ENCODE measurements at places on chromosomes 3 and 15.

GRCh38 chr3:46429250-46429649 is 22.2 kb downstream of the CCRL2 start:
- DNase-seq: no peak

DNA sequence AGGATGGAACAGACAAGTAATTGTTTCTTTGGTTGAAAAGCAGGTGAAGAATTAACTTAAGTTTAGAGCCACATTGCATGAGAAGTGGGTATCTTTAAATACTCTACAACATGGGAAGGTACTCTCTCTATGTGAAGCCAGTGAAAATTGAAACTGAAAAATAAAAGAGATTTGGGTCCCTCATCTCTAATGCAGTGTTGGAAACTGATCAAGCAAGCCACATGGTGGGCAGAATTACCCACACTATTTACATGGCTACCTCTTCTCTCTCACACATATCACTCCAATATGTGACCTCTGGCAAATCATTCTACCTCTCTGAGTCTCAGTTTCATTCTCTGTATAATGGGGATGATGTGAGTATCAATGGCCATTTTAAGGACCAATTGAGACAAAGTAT is 339.0 kb downstream of the IL5RA start:
- no peak for DNase-seq

DNA sequence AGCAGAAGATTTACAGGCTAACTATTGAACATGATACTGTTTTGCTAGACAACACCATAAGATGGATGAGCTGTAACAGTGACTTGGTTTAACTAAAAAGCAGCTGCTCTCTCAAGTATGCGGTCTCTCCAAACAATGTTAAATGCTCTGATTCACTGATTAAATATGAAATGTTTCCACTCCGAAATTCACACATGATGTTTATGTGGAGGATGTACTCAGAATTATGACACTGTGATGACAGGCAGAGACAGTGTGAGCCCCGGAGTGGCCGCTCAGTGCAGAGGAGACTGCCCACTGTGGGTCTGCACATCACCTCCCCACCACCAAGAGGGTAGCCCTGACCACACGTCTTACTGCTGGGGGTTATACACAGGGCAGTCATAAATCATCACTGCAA is 83.9 kb upstream of the MEX3B start:
- peak; percentile 79 for DNase-seq

GRCh38 chr3:47283193-47283537 is 421 bp downstream of the KLHL18 start:
- DNase-seq: no peak

DNA sequence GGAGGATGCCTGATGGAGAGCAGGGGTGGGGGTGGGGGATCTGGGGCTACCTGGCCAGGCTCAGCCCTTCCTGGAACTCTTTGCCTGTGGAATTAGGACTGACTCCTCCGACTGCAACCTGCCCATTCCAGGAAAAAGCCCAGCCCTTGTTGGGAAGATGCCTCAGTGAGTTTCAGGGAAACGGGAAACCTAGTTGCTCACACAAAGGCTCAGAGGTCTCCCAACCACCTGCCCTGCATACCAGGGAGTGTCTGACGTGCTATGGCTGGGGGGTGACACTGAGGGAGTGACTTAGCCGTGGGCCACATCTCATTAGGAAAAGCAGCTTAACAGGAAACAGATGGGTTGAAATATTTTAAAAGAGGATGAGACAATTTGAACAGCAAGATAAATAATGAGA is 27.9 kb downstream of the CYP8B1 start:
- no peak for DNase-seq

DNA sequence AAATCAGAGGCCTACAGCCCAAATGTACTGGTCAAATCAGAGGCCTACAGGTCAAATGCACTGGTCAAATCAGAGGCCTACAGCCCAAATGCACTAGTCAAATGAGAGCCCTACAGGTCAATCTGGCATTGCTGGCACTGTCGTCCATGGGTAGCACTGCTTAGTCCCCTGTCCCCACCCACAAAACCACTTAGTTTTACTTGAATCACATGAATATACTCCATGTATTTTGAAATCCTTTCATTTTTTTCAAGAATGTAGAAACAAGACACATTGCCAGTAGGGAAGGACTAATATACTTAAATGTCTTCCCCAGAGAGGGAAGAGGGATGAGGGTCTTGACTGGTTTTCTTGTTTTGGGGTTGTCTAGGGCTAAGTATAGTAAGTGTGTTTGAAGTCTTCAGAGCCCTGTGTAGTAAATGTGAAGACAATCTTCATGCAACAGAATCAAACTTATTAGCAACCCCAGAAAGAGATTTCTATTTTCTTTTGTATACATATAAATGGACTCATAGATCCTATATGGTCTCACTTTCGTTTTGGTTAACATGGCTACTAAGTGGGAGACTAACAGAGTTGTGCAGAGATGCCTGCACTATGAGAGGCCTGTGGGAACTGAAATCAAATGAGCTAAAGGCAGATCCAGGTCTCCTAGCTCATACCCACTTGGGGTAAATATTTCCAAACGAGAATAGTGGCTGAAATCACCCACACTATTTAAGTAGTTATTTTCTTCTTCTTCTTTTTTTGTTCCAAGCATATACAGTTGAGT is 38.3 kb upstream of the DCUN1D1 start:
- no peak for DNase-seq

DNA sequence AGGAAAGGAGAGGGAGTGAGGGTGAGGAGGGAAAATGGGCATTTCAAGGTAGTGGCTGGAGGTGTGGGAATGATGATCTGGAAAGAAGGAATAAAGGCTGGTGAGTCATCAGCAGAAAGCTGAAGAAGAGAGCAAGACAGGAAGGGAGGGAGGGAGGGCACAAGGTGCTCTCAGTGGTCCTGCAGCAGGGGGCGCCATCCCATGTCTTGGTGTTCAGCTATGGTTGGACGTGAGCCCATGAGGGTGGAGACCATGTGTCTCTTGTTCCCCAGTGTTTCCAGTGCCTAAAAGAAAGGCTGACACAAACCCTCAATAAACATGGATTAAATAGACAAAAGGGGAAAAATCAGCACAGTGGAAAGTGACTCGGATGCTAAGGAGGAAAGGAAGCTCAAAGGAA is 228.5 kb downstream of the NTRK3 start:
- no peak for DNase-seq

DNA sequence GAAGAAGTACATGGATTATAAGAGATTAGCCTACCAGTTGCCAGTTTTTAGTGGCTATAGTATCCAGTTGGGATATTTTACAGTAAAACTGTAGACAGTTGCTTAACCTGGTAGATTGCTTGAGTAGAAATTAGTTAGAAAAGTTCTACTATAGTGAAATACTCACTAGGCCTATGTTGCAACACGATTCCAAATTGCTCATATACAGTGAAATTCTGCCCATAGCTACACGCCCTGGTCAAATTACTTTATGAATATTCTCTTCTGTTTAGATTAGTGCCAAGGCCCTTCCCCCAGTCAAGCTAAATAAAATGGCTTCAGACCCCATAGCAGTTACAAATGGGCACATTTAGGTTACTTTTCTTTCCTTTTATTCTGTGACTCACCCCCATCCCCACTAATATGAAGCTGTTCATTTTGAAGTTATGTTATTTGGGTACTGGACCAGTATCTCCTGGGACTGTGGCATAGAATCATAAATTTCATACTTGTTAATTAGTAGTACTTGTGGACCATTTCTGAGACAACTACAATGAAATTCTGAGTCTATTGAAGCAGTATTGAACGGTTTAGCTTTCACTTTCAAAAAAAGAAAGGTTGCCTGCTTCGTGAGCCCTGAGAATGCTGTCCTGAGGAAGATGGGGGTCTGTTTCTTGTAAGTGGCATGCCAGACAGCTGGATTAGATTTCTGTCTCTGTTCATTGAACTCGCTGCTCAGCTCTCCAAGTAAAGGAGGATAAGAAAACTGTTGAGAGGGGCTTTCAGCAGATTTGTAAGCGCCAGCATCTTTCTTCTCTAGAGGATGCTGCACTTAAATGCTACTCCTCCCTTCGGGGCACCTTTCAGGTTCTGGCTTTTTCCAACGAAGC is 65.8 kb upstream of the CFAP20DC start:
- DNase-seq: no peak

- peak; percentile 34 for DNase-seq
Measured at GRCh38 chr15:71691458-71692417, 118.6 kb upstream of the NR2E3 start.

DNA sequence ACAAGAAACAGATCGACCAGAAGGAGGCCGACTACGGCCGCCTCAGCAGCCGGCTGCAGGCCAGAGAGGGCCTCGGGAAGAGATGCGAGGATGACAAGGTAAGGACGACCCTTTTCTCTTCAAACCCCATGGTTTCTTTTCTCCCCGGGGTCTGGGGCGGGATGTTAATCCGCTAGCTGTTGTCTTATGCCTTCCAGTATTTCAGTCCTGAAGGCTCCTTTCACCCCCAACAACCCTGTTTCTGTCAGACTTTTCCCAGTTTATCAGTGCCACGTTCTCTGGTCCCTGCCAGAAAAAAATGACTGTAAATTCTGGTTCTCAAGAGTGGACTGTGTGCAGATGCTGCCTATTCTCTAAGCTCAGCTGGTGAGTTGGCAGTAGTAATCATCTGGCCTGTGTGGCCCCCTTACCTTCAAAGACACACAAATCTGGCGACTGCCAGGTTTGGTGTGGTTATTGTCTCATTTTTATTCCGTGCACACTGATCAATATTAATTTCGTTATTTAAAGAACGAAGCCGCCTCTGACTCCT is 806 bp downstream of the GOLM2 start:
- no peak for DNase-seq

GRCh38 chr3:99776516-99777209 is 41.0 kb upstream of the CMSS1 start:
- DNase-seq: no peak

DNA sequence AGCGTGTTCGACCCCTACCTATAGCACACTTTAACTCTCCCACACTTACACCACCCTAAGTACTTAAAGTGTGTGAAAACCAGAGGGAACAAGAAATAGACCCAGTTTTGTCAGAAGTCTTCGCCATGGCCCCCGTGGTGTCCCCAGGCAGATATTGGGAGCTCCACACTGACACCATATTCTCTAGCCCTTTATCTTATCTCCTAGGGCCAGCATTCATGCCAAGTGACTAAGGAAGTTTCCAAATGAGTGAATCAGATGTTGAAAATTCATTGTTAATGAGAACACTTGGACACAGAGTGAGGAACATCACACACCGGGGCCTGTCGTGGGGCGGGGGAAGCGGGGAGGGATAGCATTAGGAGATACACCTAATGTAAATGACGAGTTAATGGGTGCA is 31.8 kb downstream of the P3H2 start:
- no peak for DNase-seq

DNA sequence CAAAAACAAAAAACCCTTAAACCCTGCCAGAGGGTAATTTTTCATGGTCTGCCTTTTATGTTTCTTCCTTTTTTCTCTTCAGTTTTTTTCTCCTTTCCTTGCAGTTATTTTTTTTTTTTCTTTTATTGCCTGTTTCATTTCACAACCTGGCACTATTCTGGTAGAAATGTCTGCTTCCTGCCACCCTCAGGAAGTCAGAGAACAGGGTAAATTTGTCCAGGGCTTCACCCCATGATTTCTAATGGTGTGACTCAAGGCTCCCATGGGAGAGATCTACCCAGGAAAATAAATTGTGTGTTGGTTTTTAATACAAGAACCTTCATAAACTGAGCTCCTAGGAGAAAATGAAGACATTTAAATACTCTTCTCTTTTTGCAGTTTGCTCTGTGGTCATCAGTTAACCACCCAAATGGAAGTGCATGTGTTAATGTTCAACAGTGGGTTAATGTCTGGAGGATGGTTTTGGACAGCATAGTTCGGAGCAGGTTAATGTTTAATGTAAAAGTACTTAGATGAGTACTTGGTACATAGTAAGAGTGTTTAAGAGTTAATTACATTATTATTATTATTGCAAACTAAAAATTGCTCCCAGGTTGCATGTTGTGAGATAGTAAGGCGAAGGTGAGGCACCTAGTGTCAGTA is 45.9 kb downstream of the CGNL1 start:
- no peak for DNase-seq

Measured in mesenchymal stem cell (in vitro differentiated cells and primary cell).